ENCODE measurements at places on chromosomes 5 and 9.

DNA sequence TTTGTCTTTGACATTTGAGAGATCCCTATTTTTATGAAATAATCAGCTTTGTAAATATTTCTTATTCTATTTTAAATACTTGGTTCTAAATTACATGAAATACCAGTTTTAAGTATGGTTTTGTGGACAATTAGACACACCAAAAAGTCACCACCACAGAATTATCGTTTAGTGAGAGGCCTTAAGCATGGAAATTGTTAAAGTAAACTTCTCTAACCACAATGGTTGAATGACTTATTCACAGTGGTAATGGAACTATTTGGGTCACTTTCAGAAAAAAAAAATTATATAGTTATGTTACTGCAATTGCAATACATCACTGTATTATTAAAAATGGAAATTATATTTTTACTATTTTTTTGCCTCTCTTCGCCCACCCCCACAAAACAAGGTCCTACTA is 1252.5 kb downstream of the EFNA5 start:
- DNase-seq: no peak

DNA sequence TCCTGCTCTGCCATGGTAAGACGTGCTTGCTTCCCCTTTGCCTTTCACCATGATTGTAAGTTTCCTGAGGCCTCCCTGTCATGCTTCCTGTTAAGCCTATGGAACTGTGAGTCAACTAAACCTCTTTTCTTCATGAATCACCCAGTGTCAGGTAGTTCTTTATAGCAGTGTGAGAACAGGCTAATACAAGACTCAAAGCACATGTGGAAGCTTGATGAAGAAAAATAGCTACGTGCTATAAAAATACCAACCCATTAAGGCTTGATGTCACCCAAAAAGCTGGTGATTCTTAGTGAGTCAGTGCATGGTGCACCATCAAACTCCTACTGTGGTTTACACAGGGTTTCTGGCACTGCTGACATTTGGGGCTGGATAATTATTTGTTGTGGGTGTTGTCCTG is 332.2 kb downstream of the TMEM167A start:
- no peak for DNase-seq

GRCh38 chr5:158261674-158262367 is 402.9 kb upstream of the CLINT1 start:
- DNase-seq: no peak

- DNase-seq: no peak
Observed at GRCh38 chr9:137243626-137244485, 2.8 kb downstream of the TUBB4B start.

GRCh38 chr5:10724781-10725507 is 36.1 kb downstream of the DAP start:
- peak; percentile 83 for DNase-seq

GRCh38 chr5:165497707-165498106 is 1992.3 kb downstream of the MAT2B start:
- no peak for DNase-seq

DNA sequence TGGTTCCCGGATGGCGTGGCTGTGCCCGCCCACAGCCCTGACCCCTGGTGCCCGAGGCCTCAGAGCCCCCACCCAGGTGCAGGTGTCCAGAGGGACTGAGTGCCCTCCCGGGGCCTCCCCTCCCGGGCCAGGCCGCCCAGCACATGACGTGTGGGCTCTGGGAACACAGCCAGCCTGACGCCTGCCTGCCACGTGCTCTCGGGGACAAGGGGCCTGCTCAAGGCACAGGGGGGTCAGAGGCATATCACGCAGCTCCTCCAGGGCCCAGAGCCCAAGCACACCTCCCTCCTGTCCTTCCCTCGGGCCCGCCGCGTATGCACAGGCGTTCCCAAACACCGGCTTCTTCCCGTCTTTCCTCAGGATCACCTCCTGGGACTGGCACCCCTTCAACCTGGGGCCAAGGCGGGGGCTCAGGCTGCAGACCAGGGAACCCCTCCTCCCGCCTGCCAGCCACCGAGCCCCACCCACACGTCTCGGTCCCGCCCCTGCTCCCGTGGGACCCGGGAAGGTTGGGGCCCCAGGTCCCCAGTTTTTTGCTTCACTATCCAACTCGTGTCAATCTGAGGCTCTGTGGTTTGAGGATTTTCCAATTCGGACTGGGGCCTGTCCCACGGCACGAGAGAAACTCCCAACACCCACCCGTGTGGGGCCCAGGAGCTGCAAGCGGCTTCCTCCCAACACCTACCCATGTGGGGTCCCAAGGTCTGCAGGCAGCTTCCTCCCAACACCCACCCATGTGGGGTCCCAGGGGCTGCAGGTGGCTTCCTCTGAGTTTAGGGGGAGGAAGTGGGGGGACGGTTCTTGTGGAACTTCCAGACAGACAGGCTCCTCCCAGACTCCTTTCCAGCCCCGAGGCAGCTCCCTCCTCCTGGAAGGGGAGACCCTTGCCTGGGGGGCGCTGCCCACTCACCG is 1.5 kb downstream of the LCN10 start:
- no peak for DNase-seq

DNA sequence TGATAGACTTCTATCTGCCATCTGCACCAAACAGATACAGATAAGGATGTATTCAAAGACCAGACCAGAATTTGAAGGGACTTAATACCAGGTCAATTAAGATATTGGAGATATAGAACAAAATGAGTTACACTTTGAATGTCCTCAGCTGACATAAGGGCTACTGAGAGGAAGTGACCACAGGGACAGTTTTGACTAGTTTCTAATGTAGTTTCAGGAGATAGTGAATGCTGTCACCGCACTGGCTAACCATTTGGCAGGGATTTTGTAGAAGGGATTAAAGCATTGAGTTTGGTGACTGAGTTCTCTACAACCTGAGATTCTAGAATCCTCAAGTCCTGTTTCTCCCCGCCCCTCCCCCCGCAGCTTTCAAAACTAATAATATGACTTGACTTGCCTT is 22.7 kb downstream of the CCNH start:
- DNase-seq: no peak

- DNase-seq: no peak
Observed at GRCh38 chr5:149581931-149582768, 852 bp downstream of the ARHGEF37 start.

GRCh38 chr9:135103001-135103446 is 15.6 kb downstream of the OLFM1 start:
- no peak for DNase-seq

- no peak for DNase-seq
Observed at GRCh38 chr9:89000371-89000781, 9.1 kb downstream of the S1PR3 start.

DNA sequence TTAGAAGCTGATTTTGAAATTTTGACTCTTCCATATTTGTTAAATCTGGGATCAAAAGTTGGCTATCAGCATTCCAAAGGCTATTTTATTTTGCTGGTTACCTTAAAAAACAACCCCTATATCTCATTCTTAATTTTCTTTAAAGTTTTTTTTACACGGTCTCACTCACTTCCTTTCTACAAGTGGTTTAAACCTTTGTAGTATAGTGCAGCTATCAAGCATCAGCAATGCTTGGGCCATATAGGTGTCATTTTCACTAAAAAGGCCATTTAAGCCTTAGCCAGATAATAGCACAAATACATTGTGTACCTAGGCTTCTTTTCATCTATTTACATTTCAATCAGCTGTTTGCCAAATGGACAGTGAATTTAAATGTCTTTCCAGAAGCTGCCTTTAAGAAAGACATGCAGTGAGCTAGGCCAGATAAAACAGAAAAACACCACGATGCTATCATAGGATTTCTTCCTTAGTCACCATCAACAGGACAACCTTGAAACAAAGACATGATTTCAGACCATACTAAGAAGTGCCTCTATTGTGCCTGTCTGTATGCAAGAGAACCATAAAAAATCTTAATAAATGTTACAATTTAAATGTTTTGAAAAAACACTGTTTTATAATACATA is 104.2 kb downstream of the RAPGEF6 start:
- DNase-seq: no peak

DNA sequence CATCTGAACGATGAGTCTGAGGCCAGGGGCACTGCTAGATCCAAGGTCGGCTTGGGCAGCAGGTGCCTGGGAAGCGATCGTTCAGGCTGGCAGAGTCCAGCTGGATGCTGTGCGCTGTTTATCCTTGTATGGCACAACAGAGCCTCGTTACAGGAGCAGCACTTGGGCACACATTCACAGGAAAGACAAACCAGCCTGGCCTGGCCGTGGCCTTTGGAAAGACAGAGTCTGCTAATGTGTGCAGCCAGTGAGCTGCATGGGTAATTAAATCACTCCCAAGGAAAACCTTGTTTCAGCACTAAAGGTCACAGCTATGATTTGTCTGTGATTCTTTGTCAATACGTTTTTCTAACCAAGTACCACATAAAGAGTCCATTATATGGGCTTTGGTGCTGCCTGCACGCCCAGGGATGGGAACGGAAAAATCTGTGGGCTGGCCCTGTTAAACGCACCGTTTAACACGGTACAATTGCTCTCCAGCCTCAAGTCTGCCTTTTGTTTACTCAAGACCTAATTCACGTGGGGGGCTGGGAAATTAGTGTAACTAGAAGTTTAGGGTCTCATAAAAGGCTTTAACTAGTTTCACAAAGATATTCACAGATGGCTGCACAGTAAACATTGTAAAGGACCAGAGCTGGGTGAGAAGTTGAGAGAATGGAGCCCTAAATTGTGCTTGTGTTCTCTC is 509.3 kb downstream of the KDM4C start:
- no peak for DNase-seq

DNA sequence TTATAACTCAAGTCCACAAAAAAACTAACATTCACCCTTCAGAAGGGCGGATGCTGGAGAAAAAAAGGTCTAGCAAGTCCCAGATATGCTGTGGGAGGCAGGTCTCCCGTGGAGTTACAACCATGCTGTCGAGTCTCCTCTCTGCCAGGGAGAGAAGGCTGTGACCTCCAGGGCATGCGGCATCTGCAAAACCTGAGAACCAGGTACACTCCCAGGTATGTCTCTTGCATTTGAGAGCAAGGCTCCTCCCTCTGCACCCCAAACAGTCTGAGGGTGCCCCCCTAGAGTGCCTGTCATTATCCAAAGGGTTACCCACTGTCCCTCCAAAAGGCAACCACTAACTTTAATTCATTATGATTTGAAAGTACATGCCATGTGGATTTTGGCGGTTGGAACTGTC is 134.0 kb downstream of the IRX2 start:
- no peak for DNase-seq

DNA sequence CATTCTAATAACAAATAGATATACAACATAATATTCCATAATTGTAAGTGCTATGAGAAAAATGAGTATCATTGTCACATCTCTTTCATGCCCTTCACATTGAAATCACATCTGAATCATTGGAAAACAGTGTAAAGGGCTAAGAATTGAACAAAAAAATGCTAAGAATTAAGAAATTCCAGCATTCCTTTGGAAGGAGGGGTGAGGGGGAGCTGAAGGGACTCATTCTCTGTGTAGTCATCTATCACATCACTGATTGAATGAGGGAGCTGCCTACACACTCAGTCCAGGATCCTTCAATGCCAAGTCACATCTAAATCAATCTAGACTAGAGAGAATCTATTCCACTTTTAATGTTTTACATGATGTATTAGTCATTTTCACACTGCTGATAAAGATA is 286.6 kb downstream of the DTWD2 start:
- DNase-seq: no peak

DNA sequence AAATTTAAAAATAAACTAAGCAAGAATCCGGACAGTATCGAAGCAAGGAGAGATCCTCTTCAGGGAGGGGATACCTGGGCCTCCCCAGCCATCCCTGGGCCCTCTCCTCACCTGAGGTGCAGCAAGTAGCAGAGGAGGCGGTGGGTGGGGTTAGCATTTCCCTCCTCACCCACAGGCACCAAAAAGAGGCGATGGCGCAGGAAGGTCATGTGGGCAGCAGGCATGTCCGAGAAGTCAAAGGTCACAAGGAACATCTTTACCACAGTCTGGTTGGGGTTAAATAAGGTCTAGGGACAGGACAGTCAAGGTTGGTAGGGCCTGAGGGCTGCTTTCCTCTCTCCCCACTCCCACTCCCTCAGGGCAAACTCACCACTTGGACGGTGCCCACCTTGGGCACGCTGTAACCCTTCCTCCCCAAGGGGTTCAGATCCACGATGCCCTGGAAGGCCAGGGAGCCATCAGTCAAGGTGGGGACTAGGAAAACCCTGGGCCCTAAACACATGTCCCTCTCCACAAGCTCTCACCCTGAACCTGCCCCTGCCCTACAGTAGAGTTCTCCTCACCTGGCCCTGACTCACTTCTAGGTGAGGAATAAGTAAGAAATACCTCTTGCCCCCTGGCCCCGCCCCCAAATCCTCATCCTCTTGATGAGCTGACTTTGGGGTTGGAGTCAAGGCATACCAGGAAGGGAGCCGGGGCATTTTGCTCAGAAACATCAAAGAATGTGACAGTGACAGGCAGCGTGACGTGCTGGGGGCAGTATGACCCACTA is 2.8 kb upstream of the STOML2 start:
- DNase-seq: no peak

- no peak for DNase-seq
Observed at GRCh38 chr5:172731680-172732074, 39.3 kb downstream of the DUSP1 start.

GRCh38 chr9:12783767-12784460 is 9.1 kb downstream of the LURAP1L start:
- no peak for DNase-seq

DNA sequence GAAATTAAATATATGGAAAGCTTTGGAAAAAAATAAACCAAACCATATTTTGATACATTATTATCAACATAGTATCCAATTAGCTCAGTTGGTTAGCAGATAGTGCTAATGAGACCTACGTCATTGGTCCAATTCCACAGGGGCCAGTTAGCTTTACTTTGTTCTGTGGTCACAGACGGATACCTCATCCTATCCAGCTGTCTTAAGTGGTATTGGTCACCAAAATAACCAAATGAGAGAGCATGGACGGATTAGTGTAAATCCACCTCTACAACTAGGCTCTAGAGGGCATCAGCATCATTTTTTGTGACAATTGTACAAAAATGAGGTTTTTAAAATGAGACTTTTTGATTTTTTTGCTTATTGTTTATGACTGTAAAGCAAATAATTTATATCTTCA is 364.2 kb downstream of the KIAA0825 start:
- no peak for DNase-seq

- DNase-seq: no peak
Observed at GRCh38 chr5:43753069-43753468, 150.1 kb downstream of the NNT start.

- DNase-seq: no peak
Observed at GRCh38 chr9:78365748-78366697, 69.1 kb downstream of the PSAT1 start.
